ENCODE measurements at places on chromosomes 1 and 21.

DNA sequence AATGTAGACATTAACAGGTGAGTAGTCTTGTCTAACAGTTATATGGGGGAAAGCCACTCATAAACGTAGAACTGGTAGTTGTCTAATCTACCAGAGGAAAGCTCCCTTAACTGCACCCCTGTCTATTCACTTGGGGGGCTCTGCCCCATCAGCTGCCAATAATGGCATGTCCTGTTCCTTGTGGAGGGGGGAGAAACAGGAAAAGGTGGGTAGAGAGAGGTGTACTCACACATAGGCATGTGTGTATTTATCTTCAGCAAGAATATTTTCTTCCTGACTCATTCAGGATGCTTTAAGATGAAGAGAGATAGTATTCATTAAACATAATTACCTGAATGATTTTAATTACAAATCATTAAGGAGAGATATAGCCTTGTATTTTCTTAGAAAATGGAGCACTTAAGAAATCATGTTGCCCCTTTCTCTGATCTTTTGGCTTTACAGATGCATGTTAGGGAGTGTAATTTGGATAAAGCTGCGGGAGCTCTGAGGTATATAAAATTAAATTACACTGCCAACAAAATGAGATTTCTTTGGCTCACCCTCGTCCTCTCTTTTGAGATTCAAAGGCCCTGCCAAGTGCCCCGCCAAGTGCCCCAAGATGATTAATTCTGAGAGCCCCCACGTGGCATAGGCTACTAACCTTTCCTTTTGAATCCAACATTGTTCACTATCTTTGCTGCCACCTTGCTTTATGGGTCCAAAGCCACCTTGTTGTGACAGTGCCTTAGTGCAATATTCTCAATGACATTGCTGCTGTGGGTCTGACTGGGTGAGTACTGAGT, 286.3 kb upstream of the LYPLAL1 start:
- no peak for DNase-seq

GRCh38 chr1:47871799-47872353, 125.3 kb downstream of the TRABD2B start:
- no peak for DNase-seq

DNA sequence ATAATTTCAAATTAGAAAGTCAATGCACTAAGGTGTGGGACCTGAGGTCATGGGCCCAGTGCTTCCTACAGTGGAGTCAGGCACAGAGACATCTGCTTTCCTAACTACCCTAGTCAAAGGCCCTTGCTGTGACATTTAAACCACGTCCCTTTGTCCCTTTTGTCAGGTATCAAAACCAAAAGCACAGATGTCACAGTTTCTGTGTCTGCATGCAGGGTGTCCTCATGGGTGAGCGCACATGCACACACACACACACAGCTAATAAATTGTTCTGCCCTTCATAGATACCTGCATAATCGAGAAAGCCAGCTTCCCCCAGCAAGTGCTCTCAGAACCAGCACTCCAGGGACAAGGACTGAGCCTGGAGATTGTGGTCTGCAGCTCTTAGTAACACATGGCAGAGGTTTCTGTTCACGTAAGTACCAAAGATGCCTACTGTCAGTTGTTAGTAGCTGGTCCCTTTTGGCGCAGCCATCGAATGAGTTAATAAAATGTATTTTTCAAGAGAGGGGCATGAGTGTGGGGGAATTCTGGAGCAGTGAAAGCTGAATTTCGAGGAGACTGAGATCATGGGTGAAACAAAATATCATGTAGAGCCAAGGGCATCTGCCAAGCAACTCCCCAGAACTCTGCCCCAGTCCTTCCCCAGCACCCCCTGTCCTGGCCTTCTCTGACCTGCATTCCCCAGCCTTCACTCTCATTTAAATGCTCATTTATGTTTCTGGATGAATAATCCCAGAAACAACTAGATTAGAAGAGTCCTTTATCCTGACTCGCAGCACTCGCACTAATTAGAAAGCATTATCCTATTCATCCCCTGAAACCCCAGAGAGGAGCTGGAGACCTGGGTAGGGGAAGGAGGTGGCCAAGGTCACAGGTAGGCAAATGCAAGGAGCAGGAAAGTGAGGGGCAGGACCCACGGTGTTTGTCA, 25.5 kb downstream of the TNR start:
- no peak for DNase-seq

DNA sequence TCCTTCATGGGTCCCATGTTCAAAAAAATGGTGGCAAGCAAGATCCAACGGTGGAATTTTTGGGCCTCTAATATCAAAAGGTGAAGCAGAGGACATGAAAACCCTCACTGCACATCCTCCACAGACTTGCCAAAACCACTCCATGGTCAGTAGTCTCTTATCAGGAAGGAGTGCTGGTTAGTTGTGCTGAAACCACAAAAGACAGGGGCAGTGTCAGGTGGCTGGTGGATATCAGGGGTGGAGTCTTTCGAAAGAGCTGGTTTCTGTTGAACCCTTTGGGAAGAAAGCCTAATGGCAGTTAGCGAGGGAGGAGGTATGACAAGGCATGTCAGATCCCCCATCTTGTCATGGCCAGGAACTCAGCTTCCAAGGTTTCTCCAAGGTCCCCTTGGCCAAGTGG, 395.9 kb upstream of the CAMK1G start:
- DNase-seq: no peak

- peak; percentile 94 for DNase-seq
Measured at GRCh38 chr21:33265664-33266049, 510 bp upstream of the IL10RB start.

DNA sequence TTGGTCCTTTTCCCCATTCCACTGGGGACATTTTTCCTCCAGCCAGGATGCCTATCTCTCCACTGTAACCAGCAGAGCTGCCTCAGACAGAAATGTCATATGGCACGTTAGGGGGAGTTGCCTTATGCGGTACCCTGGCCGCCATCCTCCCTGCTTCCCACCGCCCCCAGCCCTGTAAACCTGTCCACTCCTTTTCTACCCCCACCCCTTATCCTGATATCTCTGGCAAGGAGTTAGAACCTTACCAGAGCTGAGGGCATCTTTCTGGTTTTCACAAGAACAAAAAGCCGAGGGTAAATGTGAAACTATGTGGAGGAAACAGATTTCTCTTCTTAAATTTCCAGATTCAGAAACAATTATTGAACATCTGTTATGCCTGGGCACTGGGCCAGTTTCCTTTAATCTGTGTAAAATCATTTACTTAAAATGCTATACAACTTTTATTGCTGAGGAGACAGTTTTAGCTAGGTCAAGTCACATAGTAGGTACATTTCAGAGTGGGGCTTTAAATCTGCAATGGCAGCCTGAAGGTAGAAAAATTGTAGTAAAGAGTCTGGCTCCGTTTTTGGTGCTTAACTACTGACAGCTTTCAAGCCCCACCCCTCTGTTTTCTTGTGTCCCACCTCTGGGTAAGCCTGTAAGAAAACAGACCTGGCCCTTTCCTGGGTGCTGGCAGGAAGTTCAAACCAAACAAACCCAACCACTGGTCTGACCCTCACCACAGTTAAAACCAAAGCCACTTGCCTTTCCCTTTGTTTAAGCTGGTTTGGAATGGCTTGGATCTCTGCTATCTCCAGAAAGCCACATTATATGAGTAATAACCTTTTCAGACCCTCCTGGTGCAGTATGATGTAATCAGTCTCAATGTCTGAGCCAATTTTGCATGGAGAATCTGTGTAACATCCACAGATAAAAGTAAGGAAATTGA, 319.0 kb downstream of the HHAT start:
- DNase-seq: no peak

GRCh38 chr1:81069856-81070255, 730.9 kb upstream of the ADGRL2 start:
- DNase-seq: no peak

- DNase-seq: no peak
Measured at GRCh38 chr1:26832249-26832960, 5.9 kb downstream of the ZDHHC18 start.

GRCh38 chr1:95876276-95876675, 642.3 kb downstream of the RWDD3 start:
- no peak for DNase-seq

DNA sequence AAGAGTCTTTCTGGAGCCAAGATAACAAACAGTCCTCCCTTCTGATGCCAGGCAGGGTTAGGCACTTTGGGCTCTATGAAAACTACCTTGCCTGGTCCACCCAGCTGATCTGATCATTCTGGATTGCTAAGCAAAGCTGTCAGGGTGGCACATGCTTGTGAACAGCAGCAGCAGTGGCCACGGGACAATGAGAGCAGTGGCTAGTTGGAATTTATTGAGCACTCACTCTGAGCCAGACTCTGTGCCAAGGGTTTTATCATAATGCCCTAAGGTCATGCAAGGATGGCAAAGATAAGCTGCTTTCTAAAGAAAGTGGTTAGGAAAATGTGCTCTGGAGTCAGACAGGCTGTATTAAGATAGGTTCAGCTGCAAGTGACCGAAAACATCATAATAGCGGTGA, 390.4 kb upstream of the VAMP3 start:
- no peak for DNase-seq

- no peak for DNase-seq
Measured at GRCh38 chr1:96144636-96145035, 576.9 kb upstream of the PTBP2 start.

- no peak for DNase-seq
Measured at GRCh38 chr1:98906809-98907208, 97.9 kb downstream of the PLPPR5 start.

DNA sequence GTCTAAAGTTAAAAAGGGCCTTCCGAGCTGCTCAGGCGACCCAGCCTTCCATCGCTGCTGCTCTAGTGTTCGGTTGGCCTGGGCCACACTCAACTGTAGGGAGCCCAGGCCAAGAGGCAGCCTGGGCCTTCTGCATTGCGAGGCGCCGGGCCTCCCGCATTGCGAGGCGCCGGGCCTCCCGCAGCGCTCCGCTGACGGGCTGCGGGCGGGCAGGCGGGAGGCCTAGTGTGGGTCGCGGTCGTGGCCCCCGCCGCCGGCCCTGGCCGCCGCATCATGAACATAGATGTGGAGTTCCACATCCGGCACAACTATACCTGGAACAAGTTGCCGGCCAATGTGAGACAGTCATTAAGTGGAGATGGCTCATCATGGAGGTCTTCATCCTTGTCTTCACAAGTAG, 48.3 kb downstream of the PPIAL4G start:
- no peak for DNase-seq

- no peak for DNase-seq
Measured at GRCh38 chr1:20147846-20148570, 8.9 kb downstream of the PLA2G2F start.

- DNase-seq: no peak
Measured at GRCh38 chr21:35948982-35949381, 111.3 kb downstream of the SETD4 start.

DNA sequence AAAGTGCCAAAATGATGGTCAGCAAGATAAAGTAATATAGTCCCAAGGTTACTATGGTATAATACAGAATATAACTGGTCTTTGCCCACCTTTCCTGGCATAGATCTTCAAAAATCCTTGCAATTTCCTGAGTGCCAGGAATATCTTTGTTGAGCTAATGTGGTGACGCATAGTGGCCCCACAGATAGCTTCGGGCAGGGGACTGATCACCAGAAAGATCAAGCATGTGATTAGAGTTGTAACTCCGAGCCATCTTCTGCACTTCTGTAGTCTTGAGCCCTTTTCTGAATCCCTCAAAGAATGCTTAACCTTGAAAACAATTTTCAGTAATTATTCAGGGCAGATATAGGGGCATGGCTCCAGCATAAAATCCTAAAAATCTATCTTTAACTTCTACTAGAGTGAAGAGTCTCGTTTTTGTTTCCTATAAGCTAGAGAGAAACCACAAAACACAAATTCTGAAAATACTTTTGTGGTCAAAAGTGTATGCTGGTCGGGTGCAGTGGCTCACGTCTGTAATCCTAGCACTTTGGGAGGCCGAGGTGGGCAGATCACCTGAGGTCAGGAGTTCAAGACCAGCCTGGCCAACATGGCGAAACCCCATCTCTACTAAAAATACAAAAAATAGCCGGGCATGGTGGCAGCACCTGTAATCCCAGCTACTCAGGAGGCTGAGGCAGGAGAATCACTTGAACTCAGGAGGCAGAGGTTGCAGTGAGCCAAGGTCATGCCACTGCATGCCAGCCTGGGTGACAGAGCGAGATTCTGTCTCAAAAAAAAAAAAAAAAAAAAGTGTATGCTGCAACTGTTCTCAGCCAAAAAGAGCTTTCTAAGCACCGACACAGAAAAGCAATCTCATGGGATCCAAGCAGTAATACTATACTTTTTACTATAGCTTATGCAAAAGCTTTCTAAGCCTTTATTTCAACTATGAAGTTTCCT, 62.8 kb downstream of the NVL start:
- no peak for DNase-seq

GRCh38 chr1:44021581-44022321, 9.5 kb downstream of the SLC6A9 start:
- no peak for DNase-seq

DNA sequence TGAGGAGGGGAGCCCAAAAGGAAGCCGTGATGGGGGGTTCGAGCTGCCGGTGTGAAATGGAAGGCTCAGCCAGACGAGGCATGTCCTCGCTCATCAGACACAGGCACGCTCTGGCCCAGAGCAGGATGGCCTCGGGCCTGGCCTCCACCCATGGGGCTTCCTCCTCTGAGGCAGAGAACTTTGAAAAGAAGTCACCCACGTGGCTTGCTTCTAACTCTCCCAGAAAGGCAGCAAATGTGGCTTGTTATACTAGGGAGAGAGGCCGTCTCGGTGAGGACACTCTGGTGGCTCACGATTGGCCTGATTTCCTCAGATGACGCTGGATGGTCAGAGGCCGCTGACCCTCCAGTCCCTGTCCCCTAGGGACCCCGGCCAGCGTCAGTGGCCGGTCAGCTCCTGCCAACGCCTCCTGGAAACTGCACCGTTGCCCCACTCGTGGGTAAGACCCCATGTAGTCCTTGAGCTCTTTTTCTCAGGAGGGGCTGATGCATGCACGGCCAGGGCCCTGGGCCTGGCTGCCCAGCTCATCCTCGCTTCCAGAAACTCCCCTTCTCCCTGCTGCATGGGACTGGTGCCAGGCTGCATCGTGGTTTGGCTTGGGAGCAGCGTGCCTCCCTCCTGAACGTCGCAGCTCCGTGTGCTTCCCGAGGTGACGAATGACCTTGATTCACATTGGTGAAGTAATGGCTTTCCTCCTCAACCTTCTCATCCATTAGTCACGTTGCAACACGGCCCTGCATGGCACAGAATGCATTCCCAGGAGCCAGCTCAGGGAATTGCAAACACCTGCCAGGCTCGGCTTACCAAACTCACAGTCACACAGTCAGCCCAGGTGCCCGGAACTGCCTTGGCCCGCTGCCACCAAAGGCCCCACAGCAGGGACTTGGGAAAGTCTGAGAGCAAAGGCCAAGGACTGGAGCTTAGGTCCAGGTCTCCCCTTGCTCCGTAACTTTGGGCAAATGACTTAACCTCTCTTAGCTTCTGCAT, 58.8 kb downstream of the TOMM20 start:
- no peak for DNase-seq

- DNase-seq: no peak
Measured at GRCh38 chr21:25862112-25862511, 127.3 kb downstream of the GABPA start.
